ENCODE measurements at places on chromosomes 3 and 15. TPM values are rescaled to one million over a fixed set of nuclear protein-coding genes. Genes with fewer than 3 reads are reported as not detected.

DNA sequence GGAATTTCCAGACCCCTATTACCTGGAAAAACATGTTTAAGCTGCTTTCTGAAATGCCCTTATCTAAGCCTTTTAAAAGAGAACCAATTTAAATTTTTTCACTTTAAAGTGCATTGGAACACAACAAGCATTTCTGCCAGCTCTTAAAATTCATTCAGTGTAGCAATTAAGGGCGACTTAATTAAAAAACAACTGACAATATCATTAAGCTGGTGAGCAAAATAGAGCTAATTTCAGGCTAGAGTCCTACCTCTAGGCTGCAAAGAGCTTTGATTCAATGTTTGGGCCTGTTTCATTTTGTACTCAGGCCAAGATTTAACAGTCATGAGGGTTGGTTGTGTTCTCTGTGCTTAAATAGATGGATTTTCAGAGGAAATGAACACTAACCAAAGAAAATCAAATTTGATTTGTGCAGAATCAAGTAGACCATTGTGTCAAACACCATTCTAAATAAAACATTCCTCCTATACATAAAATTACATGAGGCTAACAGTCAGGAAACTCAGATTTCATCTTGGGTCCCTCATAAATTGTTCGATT is 114.6 kb downstream of the TMEM108 start:
- no peak overlapping the region for H3K27ac ChIP-seq
- no peak for DNase-seq
- H3K27me3 ChIP-seq, result no peaks in the 10 kb centered on the region
- no peaks in the 10 kb centered on the region for H3K36me3 ChIP-seq
- H3K4me3 ChIP-seq, result no peak overlapping the region

DNA sequence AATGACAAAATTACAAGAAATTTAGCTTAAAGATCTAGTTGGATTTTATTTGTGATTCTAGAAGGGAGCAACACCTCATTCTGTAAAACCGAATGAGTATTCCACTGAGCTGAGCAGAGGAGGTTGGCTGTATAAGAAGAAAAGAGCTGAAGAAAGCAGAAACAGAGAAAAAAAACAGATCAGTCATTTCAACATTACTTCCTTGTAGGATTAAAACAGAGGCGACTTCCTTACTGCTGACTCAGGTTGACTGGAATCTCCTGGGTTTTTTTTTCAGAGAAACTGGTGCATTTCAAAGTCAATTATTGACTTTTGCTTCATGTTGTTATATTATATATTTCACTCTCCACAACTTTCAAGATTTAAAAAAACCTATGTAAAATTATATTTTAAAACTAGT is 368.1 kb upstream of the UBE2E2 start:
- H3K36me3 ChIP-seq, result no peaks in the 10 kb centered on the region
- H3K27me3 ChIP-seq, result no peaks in the 10 kb centered on the region
- DNase-seq, result no peak
- no peak overlapping the region for H3K27ac ChIP-seq

CGGBP1 gene
- total RNA-seq, result 33.1 TPM

GRCh38 chr3:167734498-167735232 is at the start of gene PDCD10:
PDCD10 (minus strand) TSS chr3:167734892; CDS start chr3:167720157, 14,735 bp downstream.
- peak within 1 kb of the TSS; percentile 96 for H3K27ac ChIP-seq
- H3K36me3 ChIP-seq, result no peaks in the 10 kb centered on the region
- H3K4me3 ChIP-seq, result peak within 1 kb of the TSS; percentile 81
- peak; percentile 95 for DNase-seq
- H3K27me3 ChIP-seq, result no peaks in the 10 kb centered on the region

GRCh38 chr15:74541494-74542165 is 610 bp downstream of the ARID3B start:
- H3K4me1 ChIP-seq, result peaks cover 25% of the 10 kb centered on the region
- H3K27ac ChIP-seq, result peak overlapping the region; percentile 85
- peak; percentile 17 for DNase-seq
- H3K4me3 ChIP-seq, result peak overlapping the region; percentile 98

DNA sequence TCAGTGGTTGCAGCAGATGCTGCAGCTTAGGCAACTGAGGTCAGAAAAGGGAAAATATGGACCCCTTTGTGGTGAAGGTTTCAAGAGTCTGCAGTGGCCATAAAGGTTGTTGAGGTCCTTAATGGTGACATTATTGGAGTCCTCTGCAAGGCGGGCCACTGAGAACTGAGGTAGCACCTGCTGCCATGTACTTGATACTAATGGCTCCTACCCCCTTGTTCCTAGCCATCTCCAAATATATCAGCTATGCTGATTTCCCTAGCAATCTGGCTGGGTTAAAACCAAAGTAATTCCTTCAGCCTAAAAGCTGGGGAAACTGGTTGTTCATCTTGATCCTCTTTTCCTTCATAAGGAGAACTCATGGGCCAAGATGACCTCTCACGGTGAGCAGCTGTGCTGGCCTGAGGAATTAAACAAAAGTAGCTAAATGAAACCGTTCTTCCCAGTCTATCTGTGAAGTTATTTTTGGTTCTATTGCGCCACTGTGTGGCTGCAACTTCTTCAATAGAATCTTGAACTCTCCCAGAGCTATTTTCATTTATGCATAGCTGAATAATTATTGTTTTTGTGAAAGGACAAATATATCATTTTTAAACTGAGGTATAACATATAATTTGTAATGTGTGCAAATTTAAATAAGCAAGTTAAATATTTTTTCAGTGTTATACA is 76.1 kb upstream of the PLSCR4 start:
- DNase-seq, result no peak
- no peaks in the 10 kb centered on the region for H3K36me3 ChIP-seq

GRCh38 chr3:128226795-128227395 is 73.6 kb downstream of the EEFSEC start:
- no peaks in the 10 kb centered on the region for H3K36me3 ChIP-seq
- no peak overlapping the region for H3K27ac ChIP-seq
- H3K27me3 ChIP-seq, result no peaks in the 10 kb centered on the region
- no peaks in the 10 kb centered on the region for H3K4me1 ChIP-seq

TXNRD3 gene
- total RNA-seq, result 7.8 TPM

DNA sequence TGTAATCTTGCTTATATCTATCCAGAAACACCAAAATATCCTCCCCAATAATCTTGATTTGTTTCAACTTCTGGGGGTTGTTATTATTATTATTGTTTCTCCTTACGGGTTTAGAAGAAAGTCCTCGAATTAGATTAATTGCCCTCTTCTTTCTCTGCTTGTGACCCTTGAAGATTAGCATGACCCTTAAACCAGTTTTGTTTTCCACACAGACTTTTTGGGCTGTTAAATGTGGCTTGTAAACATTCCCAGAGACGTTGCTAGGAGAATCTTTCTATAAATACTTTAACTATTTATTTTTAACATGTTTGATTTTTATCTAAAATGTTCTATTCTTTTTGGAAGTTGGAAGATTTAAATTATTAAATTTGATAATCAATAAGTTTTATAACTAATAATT is 4.3 kb upstream of the SUCNR1 start:
- H3K4me1 ChIP-seq, result no peaks in the 10 kb centered on the region
- H3K36me3 ChIP-seq, result no peaks in the 10 kb centered on the region

SAMMSON gene
- not detected for total RNA-seq

GRCh38 chr15:77104155-77104554 is 33.2 kb upstream of the TSPAN3 start:
- H3K36me3 ChIP-seq, result no peaks in the 10 kb centered on the region
- H3K27ac ChIP-seq, result no peak overlapping the region
- no peaks in the 10 kb centered on the region for H3K27me3 ChIP-seq
- H3K4me1 ChIP-seq, result no peaks in the 10 kb centered on the region
- DNase-seq, result no peak

GPR149 gene
- total RNA-seq, result not detected

DNA sequence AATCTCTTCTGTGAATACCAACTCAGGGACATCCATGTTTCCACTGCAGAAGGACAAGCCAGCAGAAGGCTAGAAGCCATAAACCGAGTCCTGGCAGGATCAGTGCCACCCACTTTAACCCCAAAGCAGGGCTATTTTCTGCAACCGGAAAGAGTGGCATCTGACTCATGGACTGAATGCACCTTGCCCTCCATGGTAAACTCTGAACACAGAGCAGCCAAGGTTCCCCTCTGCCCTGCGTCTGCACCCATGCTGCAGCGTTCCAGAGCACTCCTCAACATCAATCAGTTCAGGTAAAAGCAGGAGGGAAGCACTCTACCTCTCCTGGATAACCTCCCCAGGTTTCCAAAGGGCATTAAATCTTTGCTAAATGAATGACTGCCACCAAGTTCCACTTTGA is 801 bp upstream of the NGRN start:
- H3K36me3 ChIP-seq, result peaks cover 7% of the 10 kb centered on the region
- peak overlapping the region; percentile 83 for H3K4me3 ChIP-seq
- H3K27ac ChIP-seq, result peak overlapping the region; percentile 90
- no peak for DNase-seq
- H3K4me1 ChIP-seq, result peaks cover 43% of the 10 kb centered on the region
- H3K27me3 ChIP-seq, result no peaks in the 10 kb centered on the region

SERINC4 gene
- total RNA-seq, result not detected

NIT2 gene
- 12.5 TPM for total RNA-seq

DNA sequence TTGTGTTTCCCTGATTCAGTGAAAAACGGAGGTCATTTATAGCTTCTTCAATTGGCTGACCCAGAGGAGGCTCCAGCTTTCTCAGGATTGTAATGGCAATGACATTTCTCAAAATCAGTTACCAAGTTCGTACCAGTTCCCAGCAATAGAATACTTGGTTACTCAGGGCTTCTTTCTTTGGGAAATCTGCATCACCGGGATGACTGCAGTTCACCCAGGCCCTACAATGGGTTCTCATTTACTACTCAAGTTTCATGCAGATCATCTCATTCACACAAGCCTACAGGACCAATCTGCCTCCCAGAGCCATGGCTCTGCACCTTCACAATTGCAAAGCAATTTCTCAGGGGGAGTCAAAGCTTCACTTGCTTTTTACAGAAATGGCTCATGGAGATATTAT is 109.6 kb downstream of the FHIT start:
- H3K36me3 ChIP-seq, result no peaks in the 10 kb centered on the region
- H3K4me3 ChIP-seq, result no peak overlapping the region
- no peaks in the 10 kb centered on the region for H3K27me3 ChIP-seq
- no peak overlapping the region for H3K27ac ChIP-seq
- DNase-seq, result no peak
- no peaks in the 10 kb centered on the region for H3K4me1 ChIP-seq

CPNE9 gene
- not detected for total RNA-seq

CHRNA5 gene
- 2.9 TPM for total RNA-seq

- no peak overlapping the region for H3K4me3 ChIP-seq
- H3K4me1 ChIP-seq, result no peaks in the 10 kb centered on the region
- no peak for DNase-seq
These were observed 53.9 kb upstream of the ZBED2 start for GRCh38 chr3:111648991-111649579.

GRCh38 chr15:55535436-55535835 is 27.4 kb upstream of the DNAAF4 start:
- H3K27ac ChIP-seq, result no peak overlapping the region
- H3K27me3 ChIP-seq, result no peaks in the 10 kb centered on the region
- DNase-seq, result no peak
- no peaks in the 10 kb centered on the region for H3K36me3 ChIP-seq

DNA sequence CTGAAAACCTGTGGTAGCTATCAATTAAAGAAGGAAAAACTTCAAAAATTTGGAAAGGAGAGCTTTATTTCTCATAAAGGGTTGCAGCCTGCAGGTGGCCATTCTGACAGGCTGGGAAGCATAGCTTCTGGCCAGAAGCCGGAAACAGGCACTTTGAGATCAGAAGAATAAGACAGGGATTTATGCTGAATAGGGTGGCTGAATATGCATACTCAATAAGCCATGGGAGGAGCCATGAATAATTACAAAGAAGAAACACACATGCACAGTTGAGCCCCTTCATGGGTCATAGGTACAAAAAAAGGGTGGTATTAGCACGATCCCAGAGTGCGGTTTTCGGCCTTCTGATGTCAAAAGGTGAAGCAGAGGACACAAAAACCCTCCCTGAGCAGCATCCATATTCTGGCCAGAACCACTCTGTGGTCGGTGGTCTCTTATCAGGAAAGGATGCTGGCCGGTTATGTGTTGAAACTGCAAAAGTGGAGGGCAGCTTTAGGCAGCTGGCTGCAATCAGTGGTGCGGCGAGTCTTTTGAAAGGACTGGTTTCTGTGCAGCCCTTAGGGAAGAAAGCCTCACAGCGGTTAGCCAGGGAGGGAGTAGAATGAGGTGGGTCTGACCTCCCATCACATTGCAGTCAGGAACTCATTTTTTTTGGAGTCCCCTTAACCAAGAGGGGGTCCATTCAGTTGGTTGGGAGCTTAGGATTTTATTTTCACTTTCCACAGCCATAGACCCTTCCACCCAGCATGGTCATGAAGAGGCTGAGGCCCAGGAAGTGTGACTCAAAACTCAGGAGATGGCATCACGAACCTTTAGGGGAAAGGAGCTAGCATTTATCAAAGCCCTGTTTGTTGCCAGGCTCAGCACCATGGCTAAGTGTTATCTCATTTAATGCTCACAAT is 34.7 kb upstream of the CCDC174 start:
- H3K4me3 ChIP-seq, result no peak overlapping the region
- no peaks in the 10 kb centered on the region for H3K4me1 ChIP-seq

OSTN gene
- not detected for total RNA-seq

DNA sequence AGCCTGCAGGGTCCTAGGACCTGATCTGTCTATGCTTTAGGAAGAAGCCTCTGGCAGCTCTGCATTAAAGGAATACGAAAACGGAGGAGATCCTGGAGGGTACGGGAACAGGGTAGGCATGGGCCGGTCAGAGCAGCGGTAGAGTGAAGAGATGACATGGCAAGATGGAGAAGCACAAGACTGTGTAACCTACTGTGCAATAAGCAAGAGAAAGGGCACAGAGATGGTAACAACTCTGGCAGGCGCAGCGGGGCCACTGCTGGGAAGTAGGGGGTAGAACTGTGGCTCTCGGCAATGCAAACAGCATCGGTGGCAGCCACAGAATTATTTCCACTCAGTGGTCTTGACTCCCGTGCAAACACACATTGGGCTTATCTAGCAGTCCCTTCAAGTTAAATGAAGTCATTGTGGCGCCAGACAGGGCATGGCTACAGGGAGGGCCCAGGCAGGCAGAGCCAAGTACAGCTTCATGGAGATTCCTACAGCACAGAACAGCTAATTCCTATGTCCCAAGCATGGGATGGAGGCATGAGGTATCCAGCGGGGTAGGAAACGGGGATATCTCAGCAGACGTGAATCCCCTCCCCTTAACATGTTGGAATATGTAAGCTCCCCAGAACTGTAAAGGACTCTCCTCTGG is 28.8 kb downstream of the WHAMM start:
- no peaks in the 10 kb centered on the region for H3K27me3 ChIP-seq
- peaks cover 62% of the 10 kb centered on the region for H3K36me3 ChIP-seq
- H3K27ac ChIP-seq, result no peak overlapping the region

SI gene
- total RNA-seq, result not detected

ZKSCAN7 gene
- 0.83 TPM for total RNA-seq

RASGRF1 gene
- total RNA-seq, result not detected

- no peaks in the 10 kb centered on the region for H3K4me1 ChIP-seq
- H3K4me3 ChIP-seq, result no peak overlapping the region
- no peak for DNase-seq
- no peak overlapping the region for H3K27ac ChIP-seq
- no peaks in the 10 kb centered on the region for H3K36me3 ChIP-seq
These were observed 20.5 kb upstream of the SOX14 start for GRCh38 chr3:137743608-137744007.

- no peaks in the 10 kb centered on the region for H3K27me3 ChIP-seq
- DNase-seq, result no peak
- H3K36me3 ChIP-seq, result no peaks in the 10 kb centered on the region
- no peak overlapping the region for H3K27ac ChIP-seq
- H3K4me1 ChIP-seq, result no peaks in the 10 kb centered on the region
These were observed 182.7 kb downstream of the TIGIT start for GRCh38 chr3:114476511-114476910.

ISLR gene
- 2.9 TPM for total RNA-seq

Data from esophagus squamous epithelium (tissue), 5 donors.